ENCODE measurements at places on chromosomes 1 and 21.

GRCh38 chr1:244163861-244164510 is 112.9 kb downstream of the ZBTB18 start:
- H3K4me1 ChIP-seq, result no peaks in the 10 kb centered on the region
- no peak overlapping the region for H3K4me3 ChIP-seq
- no peak for DNase-seq
- no peak overlapping the region for H3K27ac ChIP-seq
- no peaks in the 10 kb centered on the region for H3K36me3 ChIP-seq
- no peaks in the 10 kb centered on the region for H3K27me3 ChIP-seq

DNA sequence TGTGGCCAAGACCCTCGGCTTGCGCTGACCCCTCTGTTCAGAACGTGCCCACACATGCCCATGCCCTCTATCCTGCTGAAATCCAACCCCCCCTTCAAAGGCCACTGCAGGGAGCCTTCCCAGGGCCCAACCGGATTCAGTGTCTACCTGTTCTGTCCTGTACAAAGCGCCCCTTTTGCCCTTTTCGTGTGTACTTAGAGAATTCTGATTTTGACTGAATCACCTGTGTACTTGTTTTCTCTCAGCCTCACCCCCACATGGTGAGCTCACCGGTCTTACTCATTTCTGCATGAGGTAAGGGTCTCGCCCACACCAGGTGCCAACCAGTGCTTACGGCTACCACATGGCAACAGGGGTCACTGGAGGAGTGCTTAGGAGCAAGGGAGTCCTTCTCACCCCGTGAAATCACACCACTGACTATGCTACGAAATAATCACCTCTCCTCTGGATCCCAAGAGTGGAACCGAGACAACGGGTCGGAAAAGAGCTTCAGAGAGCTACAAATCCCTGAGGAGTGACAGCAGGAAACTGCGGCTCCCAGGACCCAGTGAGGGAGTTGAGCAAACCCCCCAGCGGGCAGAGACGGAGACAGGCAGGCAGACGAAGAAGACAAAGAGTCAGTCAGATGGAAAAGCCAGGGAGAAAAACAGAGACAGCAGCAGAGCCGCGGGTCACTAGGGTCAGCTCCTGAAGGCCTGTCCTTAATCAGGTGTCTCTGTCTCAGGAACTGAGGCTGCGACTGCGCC is 2.1 kb upstream of the S100A2 start:
- DNase-seq, result peak; percentile 89
- H3K4me3 ChIP-seq, result peak overlapping the region; percentile 28
- no peaks in the 10 kb centered on the region for H3K27me3 ChIP-seq
- H3K27ac ChIP-seq, result peak overlapping the region; percentile 98
- no peaks in the 10 kb centered on the region for H3K36me3 ChIP-seq

- no peaks in the 10 kb centered on the region for H3K36me3 ChIP-seq
- H3K27me3 ChIP-seq, result no peaks in the 10 kb centered on the region
- H3K4me1 ChIP-seq, result no peaks in the 10 kb centered on the region
- no peak overlapping the region for H3K27ac ChIP-seq
- no peak for DNase-seq
Measured at GRCh38 chr1:7516341-7516740, 254.8 kb upstream of the VAMP3 start.

DNA sequence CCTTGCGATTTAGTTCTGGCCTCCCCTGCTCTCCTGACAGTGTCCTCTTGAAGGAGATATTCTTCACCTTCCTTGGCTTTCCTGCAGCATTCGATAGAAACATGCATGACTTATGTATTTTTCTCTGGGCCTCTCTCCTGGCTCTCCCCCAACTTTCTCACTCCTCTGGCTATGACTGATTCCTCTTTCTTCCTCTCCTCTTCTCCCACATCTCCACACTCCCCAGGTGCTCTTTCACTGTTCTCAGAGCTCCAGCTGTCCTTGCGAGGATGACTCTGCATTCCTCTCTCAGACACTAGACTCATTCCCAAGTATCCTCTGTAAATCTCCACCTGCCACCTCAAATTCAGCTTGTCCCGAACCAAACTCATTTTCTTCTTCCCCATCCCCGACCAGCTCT is 18.0 kb downstream of the LRRC42 start:
- no peak overlapping the region for H3K27ac ChIP-seq
- no peaks in the 10 kb centered on the region for H3K27me3 ChIP-seq
- no peak overlapping the region for H3K4me3 ChIP-seq
- no peaks in the 10 kb centered on the region for H3K4me1 ChIP-seq
- H3K36me3 ChIP-seq, result peaks cover 77% of the 10 kb centered on the region

DNA sequence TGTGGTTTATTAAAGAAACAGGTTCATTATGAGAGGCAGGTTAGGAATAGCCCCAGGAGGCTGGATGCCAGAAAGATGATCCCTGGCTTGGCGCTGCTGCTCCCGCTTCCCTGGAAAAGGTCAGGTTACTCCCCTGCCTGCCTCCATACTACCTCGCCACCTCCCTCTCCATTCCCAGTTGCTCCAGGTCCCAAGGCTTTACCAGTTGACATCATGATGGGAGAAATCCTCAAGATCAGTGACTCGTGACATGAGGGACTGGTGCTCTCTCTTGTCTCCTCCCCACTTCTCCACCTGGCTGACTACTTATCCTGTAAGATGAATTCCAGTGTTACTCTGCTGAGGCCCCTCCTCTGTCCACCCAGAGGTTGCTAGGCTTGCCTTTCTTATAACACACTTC is 19.7 kb downstream of the VASH2 start:
- H3K36me3 ChIP-seq, result no peaks in the 10 kb centered on the region
- no peaks in the 10 kb centered on the region for H3K4me1 ChIP-seq
- no peak overlapping the region for H3K4me3 ChIP-seq
- DNase-seq, result no peak
- H3K27me3 ChIP-seq, result no peaks in the 10 kb centered on the region

DNA sequence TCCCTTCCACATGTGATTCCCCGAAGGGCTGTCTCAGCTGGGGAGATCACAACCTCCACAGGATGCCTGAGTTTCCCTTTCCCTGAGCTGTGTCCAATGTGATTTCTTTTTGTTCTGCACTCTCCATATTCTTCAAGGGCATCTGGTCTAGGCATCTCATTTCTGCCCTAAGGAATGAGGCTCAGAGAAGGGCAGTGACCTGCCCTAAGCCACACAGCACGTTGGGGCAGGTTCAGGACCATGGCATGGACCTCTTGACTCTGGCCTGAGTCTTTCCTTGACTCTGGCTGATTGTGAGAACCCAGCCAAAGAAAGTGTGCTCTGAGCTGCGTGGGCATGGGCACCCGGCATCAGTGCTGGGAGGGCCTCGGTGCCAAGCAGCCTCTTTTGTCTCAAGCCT is 590.3 kb downstream of the PTPRU start:
- no peak overlapping the region for H3K4me3 ChIP-seq
- H3K36me3 ChIP-seq, result no peaks in the 10 kb centered on the region
- no peaks in the 10 kb centered on the region for H3K27me3 ChIP-seq
- no peaks in the 10 kb centered on the region for H3K4me1 ChIP-seq
- peak; percentile 18 for DNase-seq
- H3K27ac ChIP-seq, result no peak overlapping the region

DNA sequence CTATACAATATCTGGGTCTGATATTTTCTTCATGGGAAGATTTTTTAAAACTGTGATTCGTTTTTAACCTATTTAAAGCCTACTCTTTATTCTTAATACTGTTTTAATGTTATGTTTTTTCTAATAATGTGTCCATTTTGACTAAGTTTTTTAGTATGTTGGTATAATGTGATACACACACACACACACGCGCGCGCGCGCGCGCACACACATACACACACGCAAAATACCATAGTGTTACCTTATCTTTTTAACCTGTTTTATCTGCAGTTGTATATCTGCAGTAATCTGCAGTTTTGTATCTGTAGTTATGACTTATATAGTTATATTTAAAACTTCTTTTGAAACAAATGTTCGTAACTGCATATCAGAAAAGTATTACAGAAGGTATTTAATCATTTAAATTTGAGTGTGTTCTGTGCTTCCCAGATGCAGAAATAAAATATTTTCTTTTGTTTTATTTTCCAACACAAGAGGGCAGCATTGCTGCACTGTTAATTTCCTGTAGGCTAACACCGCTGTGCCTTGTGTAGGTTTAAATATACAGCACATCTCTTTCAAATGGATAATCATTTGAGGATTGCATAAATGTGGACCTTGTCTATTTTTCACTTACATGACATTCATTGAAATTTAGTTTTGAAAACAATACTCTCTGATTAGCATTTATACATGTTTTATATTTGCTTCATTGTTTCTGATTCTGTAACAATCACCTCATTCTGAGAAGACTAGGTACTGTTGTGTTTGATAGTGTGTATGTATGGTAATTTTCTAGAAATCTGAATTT is 166.1 kb downstream of the PDE4B start:
- H3K36me3 ChIP-seq, result no peaks in the 10 kb centered on the region
- H3K4me1 ChIP-seq, result no peaks in the 10 kb centered on the region
- H3K27ac ChIP-seq, result no peak overlapping the region
- no peak for DNase-seq
- H3K27me3 ChIP-seq, result no peaks in the 10 kb centered on the region

DNA sequence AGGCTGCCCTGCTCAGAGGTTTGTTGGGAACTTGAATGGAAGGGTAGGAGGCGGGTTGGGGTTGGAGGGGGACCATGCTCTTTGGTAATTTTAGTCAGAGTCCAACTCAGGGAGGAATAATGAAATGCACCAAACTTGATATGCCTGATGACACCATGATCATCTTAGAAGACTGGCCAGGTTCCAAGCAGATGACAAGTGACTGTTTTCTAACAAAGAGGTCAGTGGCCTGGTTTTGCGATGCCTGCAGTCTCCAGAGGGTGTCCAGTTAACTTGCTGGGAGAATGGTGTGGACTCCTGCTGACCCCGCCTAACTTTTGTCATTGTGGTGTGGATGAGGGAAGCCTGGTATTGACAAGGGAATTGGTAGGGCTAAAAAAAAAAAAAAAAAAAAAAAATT is 12.4 kb downstream of the VANGL1 start:
- no peak for DNase-seq
- H3K27ac ChIP-seq, result no peak overlapping the region
- no peaks in the 10 kb centered on the region for H3K27me3 ChIP-seq

DNA sequence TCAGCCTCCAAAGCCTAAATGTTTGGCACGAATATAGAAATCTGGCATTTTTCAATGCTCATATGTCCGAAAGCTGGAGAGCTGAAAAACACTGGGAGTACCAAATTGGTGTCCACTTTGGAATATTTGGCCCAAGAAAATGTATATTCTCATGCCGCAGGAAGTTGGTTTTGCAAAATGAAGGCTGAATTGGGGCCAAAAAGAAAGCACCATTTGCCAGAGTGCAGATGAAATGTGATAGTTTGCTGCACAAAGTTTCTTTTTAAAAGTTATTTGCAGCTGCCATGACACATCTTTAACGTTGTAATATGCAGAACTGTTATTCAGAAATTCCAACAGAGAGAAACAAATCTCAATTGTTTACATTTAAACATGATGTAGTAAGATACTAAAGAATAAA is 124.2 kb upstream of the LYPLAL1 start:
- H3K4me3 ChIP-seq, result no peak overlapping the region
- H3K36me3 ChIP-seq, result no peaks in the 10 kb centered on the region
- no peaks in the 10 kb centered on the region for H3K4me1 ChIP-seq
- no peak overlapping the region for H3K27ac ChIP-seq

- DNase-seq, result no peak
- no peak overlapping the region for H3K27ac ChIP-seq
- H3K4me1 ChIP-seq, result no peaks in the 10 kb centered on the region
- H3K36me3 ChIP-seq, result no peaks in the 10 kb centered on the region
- no peak overlapping the region for H3K4me3 ChIP-seq
- H3K27me3 ChIP-seq, result no peaks in the 10 kb centered on the region
Measured at GRCh38 chr1:17792421-17792820, 37.3 kb downstream of the ACTL8 start.
